ENCODE measurements at places on chromosomes 3 and 15.
A peak's percentile ranks its signal among the peaks of the same experiment; 100 is the strongest.

DNA sequence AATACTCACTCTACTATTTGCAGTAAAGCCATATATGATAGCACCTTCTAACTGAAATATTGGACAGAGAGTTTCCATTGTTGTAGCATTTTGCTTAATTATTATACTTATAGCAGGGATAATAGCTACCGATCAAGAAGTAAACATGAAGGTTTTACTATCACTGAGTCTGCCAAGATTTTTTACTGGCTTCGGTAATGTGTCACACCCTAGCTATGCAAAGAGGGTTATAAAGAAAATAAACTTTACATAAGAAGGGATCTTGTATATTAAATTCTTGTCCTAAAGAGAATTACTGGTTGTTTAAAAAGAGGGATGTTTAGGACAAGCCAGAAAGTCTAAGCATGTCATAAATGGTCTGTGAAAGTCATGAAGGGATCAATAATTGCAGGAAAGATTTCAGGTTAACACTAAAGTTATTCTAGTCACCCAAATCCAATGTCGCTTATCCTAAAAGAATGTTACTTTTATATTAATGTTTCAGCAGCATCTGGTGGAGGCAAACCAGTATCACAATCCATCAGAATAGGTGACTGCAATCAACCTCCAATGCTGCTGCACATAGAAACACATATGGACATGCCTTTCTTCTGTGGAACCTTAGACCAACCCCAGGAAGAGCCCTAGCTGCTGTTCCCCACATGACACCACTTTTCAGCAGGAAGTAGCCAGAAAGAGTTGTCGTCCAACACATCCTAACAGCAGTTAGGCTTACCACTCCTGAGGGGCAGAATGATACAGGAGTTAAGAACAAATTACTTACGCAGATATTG, 62.7 kb upstream of the GK5 start:
- no peak for DNase-seq

- DNase-seq, result no peak
Observed at GRCh38 chr3:193665370-193665989, 72.5 kb downstream of the OPA1 start.

DNA sequence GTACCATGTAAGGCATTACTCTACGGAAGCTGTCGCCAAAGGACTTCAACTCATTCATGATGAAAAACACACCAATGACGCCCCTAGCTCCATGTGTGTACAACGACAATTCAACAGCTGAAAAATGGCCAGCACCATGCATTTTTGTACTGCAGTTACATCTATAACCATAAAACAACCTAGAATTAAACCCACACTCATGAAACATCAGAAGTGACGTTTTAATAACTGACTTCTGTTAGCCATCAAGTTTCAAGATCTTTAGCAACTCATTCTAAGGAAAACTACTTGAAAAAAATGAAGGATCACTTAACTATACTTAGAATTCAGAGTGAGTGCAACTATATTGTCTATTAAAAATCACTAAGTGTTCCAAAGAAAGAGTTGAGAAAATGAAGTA, 84.9 kb downstream of the RFTN1 start:
- no peak for DNase-seq

DNA sequence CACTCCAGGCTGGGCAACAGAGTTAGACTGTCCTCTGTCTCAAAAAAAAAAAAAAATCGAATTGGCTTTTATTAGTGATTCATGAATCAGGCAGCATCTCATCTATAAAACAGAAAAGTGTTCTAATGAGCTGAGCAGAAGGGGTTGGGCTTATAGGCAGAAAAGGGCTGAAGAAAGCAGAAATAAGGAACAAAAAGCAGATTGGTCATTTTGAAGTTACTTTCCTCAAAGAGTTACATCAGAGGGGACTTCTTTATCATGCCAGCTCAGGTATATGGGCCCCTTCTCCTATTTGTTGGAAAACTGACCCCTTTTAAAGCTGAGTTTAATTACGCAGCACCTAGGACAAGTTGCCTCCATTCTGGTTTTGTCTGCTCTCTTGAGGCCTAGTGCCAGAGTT, 722 bp upstream of the POGLUT1 start:
- no peak for DNase-seq

- DNase-seq, result no peak
Observed at GRCh38 chr3:100972867-100973266, 20.4 kb downstream of the ABI3BP start.

DNA sequence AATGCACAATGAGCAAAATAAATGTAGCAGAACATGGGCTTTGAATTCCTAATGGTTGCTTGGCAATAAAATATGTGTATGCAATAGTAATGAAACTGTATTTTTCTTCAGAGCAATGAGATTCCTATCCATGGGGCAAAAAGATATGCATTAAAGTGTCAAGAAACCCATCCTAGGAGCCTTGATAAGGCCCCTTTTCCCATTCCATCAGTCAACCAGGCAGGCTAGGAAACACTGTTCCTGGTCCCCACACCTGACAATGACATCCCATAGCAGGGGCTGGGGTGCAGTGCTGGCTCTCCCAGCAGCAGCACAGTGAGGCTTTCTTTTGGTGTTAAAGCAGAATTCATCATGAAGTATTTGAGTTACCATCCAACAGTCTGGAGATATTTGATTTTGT, 113.3 kb upstream of the AGTR1 start:
- DNase-seq, result no peak

- no peak for DNase-seq
Observed at GRCh38 chr3:129829640-129830039, 63.9 kb downstream of the TMCC1 start.

DNA sequence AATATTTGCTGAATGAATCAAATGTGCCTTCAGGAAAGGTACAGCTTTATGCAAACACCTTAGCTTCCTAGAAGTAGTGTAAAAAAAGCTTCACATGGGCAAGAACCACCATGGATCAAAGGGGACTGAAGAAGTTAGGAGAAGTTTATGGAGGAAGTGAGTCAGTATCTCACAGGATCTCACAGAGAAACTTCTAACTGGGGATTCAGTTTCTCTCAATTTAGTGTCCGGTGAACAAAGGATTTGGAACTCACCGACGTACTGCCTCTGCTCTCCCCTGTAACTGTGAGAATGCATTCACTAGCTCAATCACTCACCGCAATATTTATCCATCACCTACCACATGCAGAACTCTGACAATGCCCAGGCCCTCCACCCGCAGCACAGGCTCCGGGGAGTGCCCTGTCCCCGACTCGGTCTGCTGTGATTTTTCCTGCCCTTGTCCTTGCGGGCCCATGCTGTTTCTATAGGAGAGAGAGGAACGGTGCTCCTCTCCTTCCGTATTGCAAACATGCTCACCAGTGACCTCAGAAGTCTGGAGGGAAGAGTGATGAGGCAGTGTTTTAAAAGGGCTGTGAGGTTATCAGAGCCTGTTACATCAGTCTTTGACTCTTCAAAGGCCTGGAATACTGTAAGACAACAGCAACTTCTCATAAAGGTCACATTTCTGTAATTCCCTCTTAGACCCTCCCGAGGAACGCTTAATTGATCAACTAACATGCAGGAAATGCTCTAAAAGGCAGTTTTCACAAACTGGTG, 222.5 kb upstream of the ICE2 start:
- DNase-seq, result no peak

- no peak for DNase-seq
Observed at GRCh38 chr15:65952391-65953053, 83.2 kb downstream of the RAB11A start.

DNA sequence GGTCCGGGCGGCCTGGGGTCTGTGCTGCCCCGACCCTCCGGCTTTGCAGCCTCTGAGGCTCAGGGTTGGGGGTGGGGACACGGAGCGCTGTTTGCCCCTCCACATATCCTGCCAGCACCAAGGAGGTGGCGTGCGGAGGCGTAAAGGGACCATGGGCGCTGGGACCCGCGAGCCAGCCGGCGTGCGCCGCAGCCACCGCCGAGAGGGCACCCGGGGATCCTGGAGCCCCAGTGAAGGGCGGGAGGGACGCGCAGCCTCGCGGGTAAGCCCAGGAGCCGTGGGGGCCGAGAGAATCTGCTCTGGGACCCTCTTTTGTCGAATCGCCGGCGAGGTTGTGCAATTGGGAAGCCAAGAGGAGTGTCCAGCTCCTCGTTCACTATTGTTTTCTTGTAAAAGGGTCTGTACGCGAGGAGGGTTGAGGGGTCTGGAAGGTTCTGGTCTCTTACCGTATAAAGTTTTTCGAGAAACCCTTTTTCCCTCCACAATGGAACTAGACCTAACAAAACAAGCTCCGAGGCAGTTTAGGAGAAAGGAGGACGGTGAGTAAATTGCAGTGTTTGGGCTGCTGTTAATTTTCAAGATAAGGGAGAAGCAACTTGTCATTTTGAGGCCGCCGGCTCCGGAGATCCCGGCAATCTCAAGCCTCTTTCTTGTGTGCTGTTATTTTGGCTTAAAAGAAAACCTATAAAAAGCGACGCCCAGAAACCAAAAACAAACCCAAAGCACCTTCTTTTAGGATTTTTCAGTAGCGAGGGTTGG, 29.9 kb upstream of the ST3GAL6 start:
- peak; percentile 23 for DNase-seq

GRCh38 chr3:128446821-128447220, 19.9 kb downstream of the DNAJB8 start:
- no peak for DNase-seq

- no peak for DNase-seq
Observed at GRCh38 chr15:74376226-74376625, 8.8 kb upstream of the CYP11A1 start.

- DNase-seq, result no peak
Observed at GRCh38 chr3:138625707-138626365, 17.3 kb downstream of the FAIM start.

- no peak for DNase-seq
Observed at GRCh38 chr3:44048949-44049348, 192.7 kb upstream of the TOPAZ1 start.

- no peak for DNase-seq
Observed at GRCh38 chr3:173869766-173870165, 472.2 kb downstream of the NLGN1 start.

GRCh38 chr3:157751386-157751785, 248.2 kb upstream of the VEPH1 start:
- DNase-seq, result no peak

DNA sequence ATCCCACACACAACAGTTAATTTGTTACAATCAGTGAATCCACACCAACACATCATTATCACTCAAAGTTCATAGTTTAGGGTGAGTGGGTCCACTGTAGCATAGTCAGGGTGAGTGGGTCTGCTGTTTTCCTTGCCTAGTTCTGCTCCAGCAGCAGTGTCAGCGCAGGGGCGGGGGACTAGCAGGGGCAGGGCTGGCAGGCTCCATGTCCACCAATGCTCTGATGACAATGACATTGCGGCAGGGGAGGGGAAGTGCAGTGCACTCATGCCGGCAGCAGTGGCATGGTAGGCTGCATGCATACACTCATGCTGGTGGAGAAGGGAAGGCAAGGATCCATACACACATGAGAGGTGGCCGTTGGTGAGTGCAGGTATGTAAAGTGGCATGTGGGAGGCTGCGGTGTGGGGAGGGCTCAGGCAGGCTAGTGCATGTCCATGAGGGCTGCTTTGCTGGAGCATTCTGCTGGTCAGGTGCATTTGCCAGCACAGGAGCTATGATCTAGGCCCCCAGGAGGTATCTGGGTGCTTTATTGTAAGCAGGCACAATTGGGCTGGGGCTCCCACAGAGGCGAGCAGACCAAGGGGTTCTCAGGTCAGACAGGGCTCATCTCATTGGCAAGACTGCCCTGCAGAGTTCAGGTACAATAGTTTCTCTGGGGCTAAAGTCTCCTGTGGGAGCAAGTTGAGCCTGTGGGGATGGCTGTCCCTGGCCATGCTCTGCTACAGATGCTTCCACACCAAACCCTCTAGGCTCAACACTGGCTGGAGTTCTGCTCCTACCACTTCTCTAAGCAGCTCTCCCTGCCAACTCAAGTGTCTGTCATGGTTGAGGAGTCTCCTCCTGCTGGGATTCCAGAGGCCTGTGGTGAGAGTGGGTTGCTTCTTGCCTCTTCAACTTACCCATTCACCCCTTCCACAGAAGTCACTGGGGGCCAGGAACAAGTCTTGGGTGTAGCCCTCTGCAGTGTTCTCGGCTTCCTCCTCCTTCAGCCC, 81.3 kb downstream of the KCNAB1 start:
- DNase-seq, result no peak

DNA sequence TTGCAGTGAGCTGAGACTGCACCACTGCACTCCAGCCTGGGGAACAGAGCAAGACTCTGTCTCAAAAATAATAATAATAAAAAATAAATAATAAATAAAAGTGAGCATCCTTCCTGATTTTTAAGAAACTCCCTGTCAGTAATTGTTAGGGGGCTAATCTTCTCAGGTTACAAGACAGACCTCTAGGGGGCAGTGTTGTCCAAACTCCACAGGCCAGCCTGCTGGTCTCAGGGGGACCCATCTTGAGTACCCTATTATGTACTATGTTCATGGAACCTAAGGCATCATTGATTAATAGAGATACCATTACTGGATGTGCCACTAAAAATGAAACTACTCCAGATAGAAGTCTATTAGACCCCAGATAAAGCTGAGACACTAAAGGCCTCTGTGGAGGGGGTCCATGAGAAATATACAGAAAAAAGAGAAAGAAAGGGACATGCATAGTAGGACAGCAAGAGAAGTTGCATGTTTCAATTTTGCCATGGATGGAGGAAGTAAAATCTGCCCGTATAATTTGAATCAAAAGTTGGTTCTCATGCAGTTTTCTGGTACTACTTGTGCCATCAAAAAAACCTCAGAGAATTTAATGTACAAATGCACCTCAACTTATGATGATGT, 85.5 kb upstream of the CDV3 start:
- DNase-seq, result peak; percentile 66

DNA sequence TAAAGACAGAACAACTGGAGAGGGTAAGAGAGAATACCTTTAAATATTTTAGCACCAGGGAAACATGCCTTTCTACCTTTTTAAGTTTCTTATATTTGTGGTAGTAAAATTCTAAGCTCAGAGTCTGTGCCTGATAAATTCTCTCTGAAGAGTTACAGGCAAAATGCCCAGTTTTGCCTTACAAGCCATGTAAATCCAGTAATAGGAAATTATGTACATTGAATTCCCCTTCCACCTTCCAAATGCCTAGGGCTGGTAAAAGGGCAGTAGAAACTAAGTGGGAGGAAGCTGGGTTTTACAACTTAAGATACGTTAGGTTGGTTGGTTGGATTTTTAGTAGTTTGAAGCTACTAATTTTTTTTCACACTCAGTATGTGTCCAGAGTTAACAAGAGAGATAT, 43.1 kb upstream of the TP63 start:
- no peak for DNase-seq

- DNase-seq, result no peak
Observed at GRCh38 chr3:178236555-178237277, 299.5 kb upstream of the KCNMB2 start.

Measured in activated naive CD8-positive, alpha-beta T cell treated with anti-CD3 and anti-CD28 coated beads, Interleukin-2, amount 50 U/mL, for 24 hours (primary cell).